ENCODE measurements at places on chromosomes 5 and 9. TPM values are rescaled to one million over a fixed set of nuclear protein-coding genes. Genes with fewer than 3 reads are reported as not detected.

The DMXL1 gene
- total RNA-seq = 22.1 TPM

The PCDHGA6 gene
- total RNA-seq = 0.73 TPM

The PCDHB13 gene
- total RNA-seq = 0.30 TPM

The LIFR gene
- 40.2 TPM for total RNA-seq

The ABCA1 gene
- 5.6 TPM for total RNA-seq

The ENTREP1 gene
- total RNA-seq = 3.3 TPM

The ISCA1 gene
- total RNA-seq = 28.7 TPM

The FBP1 gene
- 15.8 TPM for total RNA-seq

The CMBL gene
- 5.9 TPM for total RNA-seq

The TMC1 gene
- total RNA-seq = 0.13 TPM

The UGT3A1 gene
- total RNA-seq = not detected

The SCGB3A2 gene
- total RNA-seq = not detected

The ACER2 gene
- total RNA-seq = 9.1 TPM

The RANBP3L gene
- not detected for total RNA-seq

The SPAAR gene
- 26.6 TPM for total RNA-seq

The GDA gene
- 2.7 TPM for total RNA-seq
